ENCODE measurements at places on chromosomes 12 and 14. TPM values are rescaled to one million over a fixed set of nuclear protein-coding genes. Genes with fewer than 3 reads are reported as not detected.

The PKP2 gene
- 0.77 TPM for total RNA-seq

The BDKRB2 gene
- total RNA-seq, result 4.4 TPM

The SELPLG gene
- total RNA-seq, result 3.6 TPM

The CLEC6A gene
- total RNA-seq, result not detected

The NOS1 gene
- total RNA-seq, result 0.59 TPM

The AQP6 gene
- not detected for total RNA-seq

The UBE3B gene
- 14.7 TPM for total RNA-seq

The SOCS4 gene
- 10.2 TPM for total RNA-seq

The RERG gene
- 167 TPM for total RNA-seq

The PLEKHD1 gene
- not detected for total RNA-seq

The GPR135 gene
- total RNA-seq, result 5.9 TPM

The EXOC5 gene
- total RNA-seq, result 25.3 TPM

The MUCL1 gene
- not detected for total RNA-seq

The FOXN4 gene
- not detected for total RNA-seq

The TCL1B gene
- total RNA-seq, result not detected

The ANKS1B gene
- 54.6 TPM for total RNA-seq

The SLC39A9 gene
- 46.2 TPM for total RNA-seq

The NCAPD2 gene
- total RNA-seq, result 25.9 TPM

The MFAP5 gene
- total RNA-seq, result 194 TPM

The SARNP gene
- 45.9 TPM for total RNA-seq

The GZMH gene
- not detected for total RNA-seq

The BCL11B gene
- not detected for total RNA-seq

The COCH gene
- total RNA-seq, result not detected

The KRT74 gene
- not detected for total RNA-seq

All from uterus (tissue), 4 donors.